Cortex of kidney (tissue), 1 donor: ENCODE measurements at places on chromosomes 16 and 17.

DNA sequence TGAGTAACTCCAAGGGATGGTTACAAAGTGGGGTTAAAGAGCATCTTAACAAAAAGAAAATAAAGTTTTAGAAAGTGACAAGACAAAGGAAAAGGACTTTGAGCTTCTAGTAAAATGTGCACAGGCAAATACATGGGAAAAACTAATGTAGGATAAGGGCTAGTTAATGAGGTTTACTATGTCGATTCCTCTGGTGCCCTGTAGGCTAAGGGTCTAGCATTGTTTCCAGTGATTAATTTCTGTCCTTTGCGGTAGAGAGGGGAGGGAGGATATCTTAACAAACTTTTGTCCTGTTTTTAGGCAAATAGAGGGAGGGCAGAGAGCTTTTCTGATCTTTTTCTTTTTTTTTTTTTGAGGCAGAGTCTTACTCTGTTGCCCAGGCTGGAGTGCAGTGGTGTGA is 96.6 kb upstream of the SIAH1 start:
- DNase-seq = no peak

GRCh38 chr16:81826523-81826922 is 47.4 kb downstream of the PLCG2 start:
- DNase-seq = no peak

DNA sequence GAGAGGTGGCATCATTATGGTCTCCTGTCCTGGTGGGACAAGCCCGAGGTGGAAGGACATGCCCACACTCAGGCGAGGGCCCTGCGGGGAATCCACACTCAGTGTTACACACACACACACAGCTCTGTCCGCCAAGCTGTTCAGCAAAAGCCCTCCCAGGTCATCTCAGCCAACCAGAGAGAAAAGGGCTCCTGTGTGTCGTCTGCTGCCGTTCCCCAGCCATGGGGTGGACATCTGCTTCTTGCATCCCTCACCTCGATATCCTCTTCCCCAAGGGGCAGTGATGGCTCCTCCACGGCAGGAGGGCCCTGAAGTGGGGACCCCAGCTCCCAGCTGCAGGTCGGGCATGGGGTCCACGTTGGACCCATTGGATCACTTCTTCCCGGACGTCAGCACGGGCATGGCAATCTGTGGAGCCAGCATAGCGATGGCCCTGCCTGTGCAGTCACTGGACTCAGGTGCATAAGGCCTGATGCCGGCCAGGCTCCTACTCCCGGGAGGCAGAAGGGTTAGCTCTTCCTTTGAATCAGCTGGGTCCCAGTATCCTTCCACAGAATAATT is 290.1 kb downstream of the C16orf95 start:
- no peak for DNase-seq

GRCh38 chr16:58010886-58011285 is 9.7 kb downstream of the USB1 start:
- DNase-seq = no peak

- no peak for DNase-seq
Measured at GRCh38 chr16:71542377-71542776, 16.2 kb downstream of the CHST4 start.

- no peak for DNase-seq
Measured at GRCh38 chr17:74125156-74125555, 78.3 kb upstream of the RPL38 start.

DNA sequence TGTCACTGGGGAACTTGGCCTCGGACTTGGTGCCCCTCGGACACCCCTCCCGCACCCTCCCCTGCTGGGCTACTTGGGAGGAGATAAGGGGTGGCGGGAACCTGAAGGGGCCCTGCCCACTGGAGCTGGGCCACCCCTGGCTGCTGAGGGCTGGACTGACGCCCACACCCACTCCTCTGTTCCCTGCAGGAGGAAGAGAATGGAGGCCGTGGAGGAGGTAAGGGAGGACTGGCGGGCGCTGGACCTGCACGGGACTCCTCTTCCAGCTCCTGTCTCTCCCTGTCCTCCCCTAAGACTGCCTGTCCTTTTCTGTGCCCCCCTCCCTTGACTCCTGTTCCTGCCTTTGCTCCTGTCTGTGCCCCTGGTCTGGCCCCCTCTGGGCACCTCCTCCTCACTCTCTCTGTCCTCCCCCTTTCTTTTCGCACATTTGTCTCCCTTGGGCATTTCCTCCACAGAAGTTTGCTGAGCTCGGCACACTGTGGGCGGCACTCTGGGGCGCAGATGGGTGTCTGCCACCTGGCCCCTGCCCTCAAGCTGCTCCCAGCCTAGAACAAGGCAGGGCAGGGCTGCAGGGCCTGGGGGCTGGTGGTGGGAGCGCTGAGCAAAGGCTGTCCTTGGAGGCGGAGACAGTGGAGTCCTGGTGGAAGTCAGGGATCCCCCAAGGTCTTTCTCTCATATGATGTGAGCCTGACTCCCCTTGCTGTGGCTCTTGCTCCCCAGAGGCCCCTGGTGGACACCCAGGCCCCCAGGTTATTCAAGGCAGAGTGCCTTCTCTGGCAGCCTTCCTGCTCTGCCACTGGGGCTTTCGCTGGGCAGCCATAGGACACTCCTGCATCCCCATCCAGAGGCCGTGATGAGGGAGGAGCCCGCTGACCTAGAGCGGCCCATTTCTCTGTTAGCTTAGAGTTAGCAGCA is 32.7 kb downstream of the ARHGAP23 start:
- DNase-seq = no peak

DNA sequence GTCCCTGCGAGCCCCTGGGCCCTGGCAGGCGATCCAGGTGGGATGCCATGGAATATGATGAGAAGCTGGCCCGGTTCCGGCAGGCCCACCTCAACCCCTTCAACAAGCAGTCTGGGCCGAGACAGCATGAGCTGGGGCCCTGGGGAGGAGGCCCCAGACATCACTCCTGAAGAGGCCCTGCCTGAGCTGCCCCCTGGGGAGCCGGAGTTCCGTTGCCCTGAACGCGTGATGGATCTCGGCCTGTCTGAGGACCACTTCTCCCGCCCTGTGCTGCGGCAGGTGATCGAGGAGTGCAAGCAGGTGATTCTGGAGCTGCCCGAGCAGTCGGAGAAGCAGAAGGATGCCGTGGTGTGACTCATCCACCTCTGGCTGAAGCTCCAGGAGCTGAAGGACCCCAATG is 33.1 kb downstream of the CDRT15L2 start:
- DNase-seq = no peak

GRCh38 chr17:1629504-1630310 is 1.1 kb upstream of the SLC43A2 start:
- DNase-seq = no peak
